ENCODE measurements at places on chromosomes 16 and 17.

GRCh38 chr17:61669522-61669921 lies 78.5 kb upstream of the NACA2 start:
- ATAC-seq: no peak

DNA sequence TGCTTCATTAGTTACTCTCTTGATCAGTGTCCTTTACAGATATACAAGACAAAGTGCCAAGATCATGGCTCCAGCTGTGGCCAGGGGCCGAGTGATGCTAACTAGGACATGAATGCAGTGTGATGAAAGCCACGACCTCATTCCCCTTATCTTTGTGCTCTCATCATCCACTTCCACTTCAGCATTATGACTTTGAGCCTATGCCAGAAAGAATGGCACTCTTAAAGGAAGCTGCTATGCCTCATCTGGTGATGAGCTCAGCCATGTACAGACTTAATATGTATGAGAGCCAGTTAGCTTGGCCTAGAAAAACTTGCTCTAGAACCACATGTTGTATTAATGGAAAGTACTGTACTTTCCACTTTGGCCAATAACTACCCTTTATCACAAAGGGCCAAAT lies 179.1 kb downstream of the TOX3 start:
- ATAC-seq: no peak

- no peak for ATAC-seq
Measured at GRCh38 chr16:17964196-17964595, 372.3 kb downstream of the NPIPA8 start.

- no peak for ATAC-seq
Measured at GRCh38 chr16:56593573-56594291, 4.4 kb downstream of the MT3 start.

DNA sequence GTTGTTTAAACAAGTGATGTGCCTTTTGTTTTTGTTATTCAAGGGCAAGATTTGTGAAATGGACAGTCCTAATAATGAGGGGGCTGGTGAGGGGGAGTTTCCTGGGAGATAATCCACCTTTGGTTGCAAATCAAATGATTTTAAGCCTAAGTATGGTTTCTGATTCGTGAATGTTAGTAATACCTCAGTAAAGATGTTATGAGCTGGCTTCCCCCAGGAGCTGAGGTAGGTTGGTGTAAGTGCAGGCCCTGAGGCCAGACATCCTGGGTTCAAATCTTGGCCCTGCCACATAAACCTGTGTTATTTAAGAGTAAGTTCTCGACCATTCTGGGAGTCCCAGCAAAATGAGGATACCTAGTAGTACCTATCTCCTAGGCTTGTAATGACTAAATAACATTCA lies 1.5 kb downstream of the SNX29 start:
- no peak for ATAC-seq

GRCh38 chr16:67490335-67491096 lies 7.2 kb upstream of the AGRP start:
- no peak for ATAC-seq

Measured in activated CD4-positive, CD25-positive, alpha-beta regulatory T cell treated with anti-CD3 and anti-CD28 coated beads, Interleukin-2, amount 50 U/mL, for 24 hours (primary cell).